ENCODE measurements at places on chromosomes 5 and 9.

- H3K36me3 ChIP-seq, result no peaks in the 10 kb centered on the region
- H3K27ac ChIP-seq, result no peak overlapping the region
- no peaks in the 10 kb centered on the region for H3K4me1 ChIP-seq
- DNase-seq, result no peak
- H3K4me3 ChIP-seq, result no peak overlapping the region
- H3K27me3 ChIP-seq, result no peaks in the 10 kb centered on the region
Measured at GRCh38 chr5:142821733-142822487, 51.7 kb downstream of the ARHGAP26 start.

GRCh38 chr9:116504893-116505480, 182.1 kb upstream of the TRIM32 start:
- no peaks in the 10 kb centered on the region for H3K36me3 ChIP-seq
- H3K27me3 ChIP-seq, result no peaks in the 10 kb centered on the region
- no peaks in the 10 kb centered on the region for H3K4me1 ChIP-seq
- H3K27ac ChIP-seq, result no peak overlapping the region
- DNase-seq, result no peak

DNA sequence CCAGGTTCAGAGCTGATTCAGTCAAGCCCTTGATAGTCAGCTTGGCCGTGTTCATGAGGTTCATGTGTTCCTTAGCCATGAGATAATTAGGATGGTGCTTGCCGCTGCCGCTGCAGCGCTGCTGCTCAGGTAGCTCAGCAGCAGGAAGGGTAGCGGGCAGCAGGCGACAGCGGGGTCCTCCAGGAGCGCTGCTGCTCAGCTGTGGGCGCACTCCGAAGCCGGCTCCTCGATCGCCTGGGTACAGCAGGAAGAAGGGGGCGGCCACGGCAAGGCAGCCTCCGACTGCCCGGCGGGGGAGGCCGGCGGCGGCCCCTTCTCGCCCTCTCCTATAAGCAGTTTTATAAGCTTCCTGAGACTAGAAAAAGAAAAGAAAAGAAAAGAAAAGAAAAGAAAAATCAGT, 1253.6 kb downstream of the EFNA5 start:
- no peak overlapping the region for H3K27ac ChIP-seq
- no peak for DNase-seq
- H3K36me3 ChIP-seq, result no peaks in the 10 kb centered on the region
- no peaks in the 10 kb centered on the region for H3K4me1 ChIP-seq

DNA sequence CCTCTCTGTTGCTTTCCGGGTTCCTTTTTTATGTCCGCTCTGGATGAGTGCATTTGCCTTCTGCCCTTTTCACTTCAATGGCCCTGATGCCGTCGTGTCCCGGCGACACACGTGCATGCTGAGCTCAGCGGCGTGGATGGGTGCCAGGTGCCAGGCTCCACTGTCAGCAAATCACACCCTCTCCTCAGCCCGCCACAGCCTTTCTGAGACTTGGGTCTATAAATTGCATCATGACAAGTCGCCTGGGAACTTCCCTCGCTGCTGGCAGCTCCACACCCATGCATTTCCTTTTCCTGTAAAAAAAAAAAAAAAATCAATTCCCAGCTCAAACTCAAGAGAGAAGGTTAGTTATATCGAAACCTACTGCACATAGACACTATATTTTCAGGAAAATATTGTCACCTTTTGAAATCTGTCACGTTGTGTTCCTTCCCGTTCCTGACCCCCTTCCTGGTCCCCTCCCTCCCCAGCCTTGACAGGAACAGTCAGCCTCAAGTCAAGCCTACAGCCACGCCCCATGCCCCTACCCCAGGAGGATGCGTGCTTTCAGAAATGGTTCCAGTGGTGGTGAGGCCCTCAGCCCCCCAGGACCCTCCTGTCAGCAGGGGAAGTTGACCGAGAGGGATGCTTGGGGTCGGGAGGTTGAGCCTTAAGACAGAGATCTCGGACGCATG, 110.3 kb upstream of the PTCH1 start:
- no peak overlapping the region for H3K4me3 ChIP-seq
- H3K36me3 ChIP-seq, result no peaks in the 10 kb centered on the region
- H3K27me3 ChIP-seq, result no peaks in the 10 kb centered on the region
- DNase-seq, result no peak

DNA sequence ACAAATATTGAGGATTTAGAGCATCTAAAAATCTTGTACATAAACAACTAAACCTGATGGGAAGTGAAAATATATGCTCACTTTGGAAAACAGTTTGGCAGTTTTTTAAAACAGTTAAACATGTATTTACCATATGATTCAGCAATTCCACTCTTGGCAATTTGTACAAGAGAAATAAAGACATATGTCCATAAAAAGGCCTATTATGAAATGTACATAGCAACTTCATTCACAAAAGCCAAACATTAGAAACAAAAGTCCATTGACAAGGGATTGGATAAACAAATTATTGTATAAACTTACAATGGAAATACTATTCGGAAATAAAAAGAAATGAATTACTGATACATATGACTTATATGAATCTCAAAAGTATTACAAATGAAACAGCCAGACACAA, 196.2 kb upstream of the SLC24A2 start:
- H3K27ac ChIP-seq, result no peak overlapping the region
- H3K36me3 ChIP-seq, result no peaks in the 10 kb centered on the region
- no peak overlapping the region for H3K4me3 ChIP-seq
- DNase-seq, result no peak
- no peaks in the 10 kb centered on the region for H3K27me3 ChIP-seq
- H3K4me1 ChIP-seq, result no peaks in the 10 kb centered on the region

- no peaks in the 10 kb centered on the region for H3K36me3 ChIP-seq
- H3K4me1 ChIP-seq, result no peaks in the 10 kb centered on the region
- DNase-seq, result no peak
- no peak overlapping the region for H3K4me3 ChIP-seq
- H3K27ac ChIP-seq, result no peak overlapping the region
Measured at GRCh38 chr9:98783518-98784226, 12.7 kb downstream of the ANKS6 start.

DNA sequence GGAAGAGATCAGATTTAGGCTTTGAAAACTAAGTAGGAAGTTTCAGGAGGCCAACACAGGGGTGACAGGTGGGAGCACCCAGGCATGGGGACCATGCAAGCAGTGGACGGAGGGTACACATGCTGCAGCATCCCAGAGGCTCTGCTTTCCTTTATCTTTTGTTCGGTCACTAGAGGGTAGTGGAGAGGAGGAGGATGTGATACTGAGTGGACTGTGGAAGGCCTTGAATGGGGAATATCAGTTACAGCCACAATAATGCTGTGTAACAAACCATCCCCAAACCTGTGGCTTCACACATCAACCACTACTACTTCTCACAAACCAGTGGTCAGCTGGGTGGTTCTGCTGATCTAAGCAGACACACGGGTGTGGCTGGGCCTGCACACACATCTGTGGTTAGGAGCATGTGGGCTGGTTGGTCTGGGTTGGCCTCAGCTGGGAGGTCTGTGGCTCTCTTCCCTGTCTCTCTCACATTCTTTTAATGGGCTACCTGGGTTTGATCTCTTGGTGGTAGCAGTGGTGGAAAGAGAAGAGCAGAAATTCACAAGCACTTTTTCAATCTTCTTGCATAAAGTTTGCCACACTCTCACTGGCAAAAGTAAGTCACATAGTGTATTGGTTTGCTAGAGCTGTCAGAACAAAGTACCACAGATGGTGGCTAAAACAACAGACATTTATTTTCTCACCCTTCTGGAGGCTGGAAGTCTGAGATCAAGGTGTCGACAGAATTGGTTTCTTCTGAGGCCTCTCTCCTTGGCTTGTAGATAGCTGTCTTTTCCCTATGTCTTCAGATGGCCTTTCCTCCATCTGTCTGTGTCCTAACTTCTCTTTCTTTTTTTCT, 238.7 kb downstream of the AGTPBP1 start:
- no peak overlapping the region for H3K4me3 ChIP-seq
- H3K4me1 ChIP-seq, result no peaks in the 10 kb centered on the region
- H3K36me3 ChIP-seq, result no peaks in the 10 kb centered on the region
- no peak for DNase-seq

DNA sequence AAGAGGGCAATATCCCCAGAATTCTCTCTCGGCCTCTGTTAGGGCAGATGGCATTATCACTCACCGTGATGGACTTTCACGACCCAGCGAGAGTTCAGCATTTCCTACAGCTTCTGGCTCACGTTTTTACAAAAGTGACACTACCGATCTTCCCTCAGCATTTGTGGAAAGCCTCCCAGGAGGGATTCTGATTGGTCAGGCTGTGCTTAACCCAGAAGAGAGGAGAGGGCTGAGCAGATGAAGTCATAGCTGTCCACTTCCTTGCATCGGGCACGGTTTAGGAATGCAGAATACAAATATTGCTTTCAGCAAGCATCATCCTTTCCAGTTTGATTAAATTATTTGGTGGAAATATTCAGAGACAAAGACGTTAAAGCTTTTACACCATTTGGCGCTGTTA, 277.4 kb upstream of the MSX2 start:
- no peaks in the 10 kb centered on the region for H3K27me3 ChIP-seq
- no peak overlapping the region for H3K4me3 ChIP-seq
- H3K4me1 ChIP-seq, result no peaks in the 10 kb centered on the region
- H3K36me3 ChIP-seq, result no peaks in the 10 kb centered on the region
- DNase-seq, result no peak

GRCh38 chr9:87527211-87527916, 29.7 kb downstream of the DAPK1 start:
- peaks cover 10% of the 10 kb centered on the region for H3K36me3 ChIP-seq
- no peak overlapping the region for H3K4me3 ChIP-seq
- no peak for DNase-seq
- peaks cover 5% of the 10 kb centered on the region for H3K4me1 ChIP-seq
- no peaks in the 10 kb centered on the region for H3K27me3 ChIP-seq

- DNase-seq, result no peak
- H3K4me3 ChIP-seq, result no peak overlapping the region
- peaks cover 11% of the 10 kb centered on the region for H3K27me3 ChIP-seq
- no peaks in the 10 kb centered on the region for H3K36me3 ChIP-seq
- H3K4me1 ChIP-seq, result no peaks in the 10 kb centered on the region
Measured at GRCh38 chr5:173282916-173283315, 45.3 kb downstream of the STC2 start.

GRCh38 chr5:2191972-2192371, 309.2 kb upstream of the IRX4 start:
- no peak overlapping the region for H3K27ac ChIP-seq
- no peaks in the 10 kb centered on the region for H3K4me1 ChIP-seq
- H3K4me3 ChIP-seq, result no peak overlapping the region
- H3K27me3 ChIP-seq, result no peaks in the 10 kb centered on the region
- no peaks in the 10 kb centered on the region for H3K36me3 ChIP-seq
- DNase-seq, result no peak

GRCh38 chr9:16572005-16572734, 298.3 kb downstream of the BNC2 start:
- DNase-seq, result no peak
- no peak overlapping the region for H3K4me3 ChIP-seq
- no peaks in the 10 kb centered on the region for H3K27me3 ChIP-seq
- no peaks in the 10 kb centered on the region for H3K4me1 ChIP-seq
- H3K36me3 ChIP-seq, result no peaks in the 10 kb centered on the region
- no peak overlapping the region for H3K27ac ChIP-seq

- H3K4me3 ChIP-seq, result no peak overlapping the region
- H3K4me1 ChIP-seq, result peaks cover 4% of the 10 kb centered on the region
- no peak overlapping the region for H3K27ac ChIP-seq
- no peak for DNase-seq
- H3K36me3 ChIP-seq, result no peaks in the 10 kb centered on the region
Measured at GRCh38 chr9:128657796-128658195, 1.1 kb upstream of the DYNC2I2 start.

GRCh38 chr5:137715456-137715855, 20.4 kb downstream of the KLHL3 start:
- no peak overlapping the region for H3K4me3 ChIP-seq
- H3K36me3 ChIP-seq, result peaks cover 2% of the 10 kb centered on the region
- no peaks in the 10 kb centered on the region for H3K4me1 ChIP-seq
- no peak for DNase-seq
- H3K27ac ChIP-seq, result no peak overlapping the region

DNA sequence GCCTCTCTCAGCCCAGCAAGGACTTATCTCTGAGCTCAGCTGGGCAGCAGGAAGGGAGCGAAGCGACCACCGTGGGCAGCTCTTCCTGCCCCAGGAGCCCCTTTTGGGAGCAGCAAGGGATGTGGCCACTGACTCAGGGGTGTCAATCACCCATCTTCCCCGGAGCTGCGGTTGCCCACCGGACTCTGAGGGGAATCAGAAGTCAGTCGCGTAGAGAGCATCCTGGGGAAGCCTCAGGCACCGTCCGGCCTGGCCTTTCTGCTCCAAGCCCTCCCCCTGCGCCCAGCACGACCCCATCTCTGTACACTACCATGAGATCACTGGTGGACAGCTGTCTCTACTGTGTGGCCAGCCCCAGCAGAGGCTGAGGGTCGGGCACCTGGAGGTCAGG, 24.6 kb downstream of the GFI1B start:
- no peak for DNase-seq
- H3K27me3 ChIP-seq, result peaks cover 24% of the 10 kb centered on the region
- no peak overlapping the region for H3K4me3 ChIP-seq
- peaks cover 22% of the 10 kb centered on the region for H3K4me1 ChIP-seq

GRCh38 chr5:121182788-121183490, 668.7 kb upstream of the FTMT start:
- DNase-seq, result no peak
- H3K27ac ChIP-seq, result no peak overlapping the region
- H3K4me1 ChIP-seq, result no peaks in the 10 kb centered on the region
- no peaks in the 10 kb centered on the region for H3K27me3 ChIP-seq

GRCh38 chr5:67771221-67771620, 444.3 kb upstream of the PIK3R1 start:
- H3K27ac ChIP-seq, result peak overlapping the region; percentile 33
- H3K36me3 ChIP-seq, result no peaks in the 10 kb centered on the region
- H3K4me1 ChIP-seq, result peaks cover 5% of the 10 kb centered on the region
- H3K4me3 ChIP-seq, result no peak overlapping the region
- DNase-seq, result no peak

DNA sequence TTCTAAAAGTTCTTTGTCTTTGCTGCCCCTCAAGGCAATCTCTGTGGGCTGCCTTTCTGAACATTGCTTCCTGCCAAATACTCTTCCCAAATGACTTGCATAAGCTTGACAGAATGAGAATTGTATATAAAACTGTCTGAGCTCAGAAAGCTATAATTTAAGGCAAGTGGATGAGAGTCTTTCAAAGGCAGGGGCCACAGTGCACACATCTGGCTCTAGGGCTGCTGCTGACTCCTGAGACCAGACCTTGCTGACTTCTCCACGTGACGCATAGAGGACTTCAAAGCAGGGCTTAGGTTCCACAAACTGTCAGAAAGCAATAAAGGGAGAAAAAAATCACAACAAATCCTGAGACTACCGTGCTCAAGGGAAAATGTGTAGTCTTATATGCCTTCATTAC, 79.4 kb upstream of the DIRAS2 start:
- no peak for DNase-seq
- no peaks in the 10 kb centered on the region for H3K36me3 ChIP-seq
- H3K27me3 ChIP-seq, result no peaks in the 10 kb centered on the region
- H3K4me1 ChIP-seq, result peaks cover 33% of the 10 kb centered on the region
- no peak overlapping the region for H3K4me3 ChIP-seq
- no peak overlapping the region for H3K27ac ChIP-seq

GRCh38 chr5:89597878-89598277, 714.9 kb upstream of the MEF2C start:
- no peaks in the 10 kb centered on the region for H3K36me3 ChIP-seq
- no peak for DNase-seq
- no peak overlapping the region for H3K27ac ChIP-seq
- H3K4me1 ChIP-seq, result no peaks in the 10 kb centered on the region
- no peaks in the 10 kb centered on the region for H3K27me3 ChIP-seq

All from thymus (tissue), 14 donors.